ENCODE measurements at places on chromosomes 4 and X.

- no peak for DNase-seq
Measured at GRCh38 chr4:137998666-137999429, 243.3 kb downstream of the SLC7A11 start.

DNA sequence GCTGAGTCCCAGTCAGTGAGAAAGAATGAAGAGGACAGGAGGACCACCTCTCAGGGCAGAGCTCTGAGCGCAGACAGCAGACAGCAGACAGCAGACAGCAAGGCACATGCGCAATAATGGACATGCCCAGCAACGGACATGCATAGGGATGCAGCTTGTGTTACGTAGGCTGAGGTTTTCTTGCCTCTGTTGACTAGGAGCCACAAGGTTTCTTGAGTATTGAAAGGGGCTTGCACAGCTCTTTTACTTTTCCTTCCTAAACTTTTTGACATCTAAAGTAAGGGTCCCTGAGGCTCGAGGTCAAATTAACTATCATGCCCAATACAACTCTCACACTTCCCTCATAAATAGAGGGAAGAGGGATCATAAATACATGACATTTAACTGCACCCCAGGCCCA lies at the start of gene PAGE3:
Gene PAGE3 (minus strand): TSS at position 101 of the 400 bp plus-strand sequence. CDS start 1,013 bp downstream, outside the sequence.
- no peak for DNase-seq

GRCh38 chr4:152310257-152310656 lies 225.6 kb downstream of the FBXW7 start:
- DNase-seq, result no peak

GRCh38 chr4:139419388-139419914 lies 34.5 kb upstream of the RAB33B start:
- DNase-seq, result no peak

GRCh38 chr4:6962211-6963041 lies 52.8 kb downstream of the TBC1D14 start:
- DNase-seq, result no peak
